Suppressor macrophage (primary cell): ENCODE measurements at places on chromosomes 5 and 9.

DNA sequence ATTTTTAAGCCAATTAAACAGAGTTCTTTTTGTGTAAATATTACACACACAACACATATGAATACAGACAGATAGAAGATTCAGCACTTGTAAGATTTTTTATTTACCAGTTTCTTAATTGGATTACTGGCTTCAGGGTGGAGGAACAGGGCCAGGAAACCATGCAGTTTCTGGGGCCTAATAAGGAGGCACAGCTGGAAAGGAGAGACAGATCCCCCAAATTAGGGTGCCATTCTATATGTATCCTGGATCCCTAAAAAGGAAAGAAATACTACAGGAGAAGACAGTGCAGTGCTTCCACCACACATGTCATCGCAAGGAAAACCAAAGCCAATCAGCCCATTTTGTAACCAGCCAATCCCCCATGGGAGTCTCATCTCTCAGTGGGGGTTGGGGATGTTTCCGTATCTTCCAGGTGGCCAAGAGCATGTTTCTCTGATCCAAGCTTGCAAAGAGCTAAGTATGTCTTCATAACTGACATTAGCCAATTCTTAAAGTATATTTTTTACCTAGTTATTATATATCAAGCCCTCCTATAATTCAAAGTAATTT is 15.8 kb upstream of the ABO start:
- DNase-seq = no peak

- no peak for DNase-seq
Measured at GRCh38 chr5:14357851-14358250, 214.7 kb downstream of the TRIO start.

GRCh38 chr5:66757219-66757833 is 161.1 kb downstream of the MAST4 start:
- peak; percentile 72 for DNase-seq

DNA sequence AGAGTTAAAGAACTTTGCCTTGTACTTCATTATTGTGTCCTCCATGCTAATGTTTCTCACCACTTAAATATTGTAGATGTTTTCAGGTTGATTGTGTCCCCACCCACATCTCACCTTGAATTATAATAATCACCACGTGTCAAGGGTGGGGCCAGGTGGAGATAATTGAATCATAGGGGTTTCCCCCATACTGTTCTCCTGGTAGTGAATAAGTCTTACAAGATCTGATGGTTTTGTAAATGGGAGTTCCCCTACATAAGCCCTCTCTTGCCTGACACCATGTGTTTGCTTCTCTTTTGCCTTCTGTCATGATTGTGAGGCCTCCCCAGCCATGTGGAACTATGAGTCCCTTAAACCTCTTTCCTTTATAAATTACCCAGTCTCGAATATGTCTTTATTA is 248.3 kb downstream of the FBXL7 start:
- no peak for DNase-seq

GRCh38 chr9:74783408-74783807 is 104.3 kb downstream of the TRPM6 start:
- DNase-seq = no peak

DNA sequence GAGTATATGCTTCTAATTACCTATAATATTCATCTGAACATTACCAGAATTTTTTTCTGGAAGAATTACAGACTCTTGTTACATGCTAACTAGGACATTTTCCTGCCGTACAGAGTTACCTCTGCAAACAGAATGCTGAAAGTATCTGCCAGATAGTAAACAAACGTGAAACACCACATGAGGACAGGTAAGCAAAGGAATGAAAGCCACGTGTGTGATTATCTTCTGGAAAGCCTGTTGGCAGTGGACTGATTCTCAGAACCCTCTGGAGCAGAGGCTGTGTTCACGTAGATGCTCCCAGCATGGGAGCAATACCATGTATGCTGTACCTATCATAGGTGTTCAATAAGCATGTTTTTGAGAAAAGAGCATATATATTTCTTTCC is 472.6 kb downstream of the ENC1 start:
- DNase-seq = no peak

DNA sequence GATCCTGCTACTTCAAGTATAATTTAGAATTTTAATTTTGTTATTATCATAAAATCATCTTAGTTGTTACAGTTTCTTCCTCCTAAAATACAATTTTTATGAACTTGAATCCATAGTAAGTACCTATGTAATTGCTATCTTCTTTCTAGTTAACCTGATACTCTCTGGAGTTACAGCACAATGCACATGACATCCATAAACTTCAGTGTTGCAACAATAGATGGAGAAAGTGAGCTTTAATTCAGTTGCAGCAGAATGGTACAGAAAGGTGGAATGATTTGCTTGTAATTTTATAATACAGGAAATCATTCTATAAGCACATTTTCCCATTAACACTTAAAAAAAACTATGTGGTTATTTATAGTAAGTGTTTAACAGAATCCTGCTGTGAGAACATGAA is 372.0 kb downstream of the CDH9 start:
- DNase-seq = no peak

- DNase-seq = no peak
Measured at GRCh38 chr9:83385317-83385716, 152.9 kb downstream of the FRMD3 start.

DNA sequence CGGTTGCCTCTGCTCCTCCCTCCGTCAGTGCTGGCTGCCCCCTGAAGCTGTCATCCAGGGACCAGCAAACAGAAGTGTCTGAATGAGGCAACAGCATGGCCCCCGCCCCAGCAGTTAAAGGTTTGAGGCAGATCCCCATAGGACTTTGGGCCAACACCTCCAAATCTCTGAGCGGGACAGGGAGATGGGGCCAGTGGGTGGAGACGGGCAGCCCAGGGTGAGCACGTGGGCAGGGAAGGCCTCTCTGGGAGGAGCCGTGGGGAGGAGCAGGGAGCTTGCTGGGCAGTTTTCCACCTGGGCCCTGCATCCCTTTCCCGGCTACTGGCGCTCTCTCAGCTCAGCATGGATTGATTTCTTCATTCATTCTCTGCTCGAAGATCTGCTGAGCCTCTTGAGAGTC is 39.1 kb upstream of the NOTCH1 start:
- no peak for DNase-seq

DNA sequence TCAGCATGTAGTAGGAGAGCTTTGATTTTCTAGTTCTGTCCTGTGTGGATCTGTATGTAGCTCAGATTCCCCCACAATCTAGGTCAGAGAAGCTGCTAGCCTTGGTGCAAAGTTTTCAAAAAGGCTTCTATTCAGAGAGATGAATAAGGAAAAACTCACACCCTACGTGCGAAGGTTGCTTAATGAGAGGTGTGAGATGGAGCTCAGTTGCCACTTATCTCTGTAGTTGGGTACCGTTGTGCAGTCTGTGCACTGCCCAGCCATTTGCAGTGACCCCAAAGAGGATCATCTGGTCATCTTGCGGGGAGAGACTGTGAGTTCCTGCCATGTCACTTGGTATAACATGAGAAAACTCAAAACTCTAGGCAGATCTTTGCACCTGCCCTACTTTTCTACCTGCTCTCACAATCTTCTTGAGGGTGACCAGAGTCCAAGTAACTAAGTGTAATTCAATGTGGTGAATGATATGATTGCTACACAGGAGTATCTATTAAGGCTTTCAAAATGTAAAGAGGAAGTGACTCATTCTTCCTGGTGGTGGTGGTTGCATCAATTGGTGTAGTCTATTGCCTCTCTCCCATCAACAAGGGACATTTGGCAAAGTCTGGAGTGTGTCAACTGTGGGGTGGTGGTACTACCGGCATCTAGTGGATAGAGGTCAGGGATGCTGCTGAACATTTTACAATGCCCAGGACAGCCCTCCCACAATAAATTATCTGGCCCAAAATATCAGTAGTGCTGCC is 65.2 kb downstream of the TMC1 start:
- DNase-seq = peak; percentile 81

DNA sequence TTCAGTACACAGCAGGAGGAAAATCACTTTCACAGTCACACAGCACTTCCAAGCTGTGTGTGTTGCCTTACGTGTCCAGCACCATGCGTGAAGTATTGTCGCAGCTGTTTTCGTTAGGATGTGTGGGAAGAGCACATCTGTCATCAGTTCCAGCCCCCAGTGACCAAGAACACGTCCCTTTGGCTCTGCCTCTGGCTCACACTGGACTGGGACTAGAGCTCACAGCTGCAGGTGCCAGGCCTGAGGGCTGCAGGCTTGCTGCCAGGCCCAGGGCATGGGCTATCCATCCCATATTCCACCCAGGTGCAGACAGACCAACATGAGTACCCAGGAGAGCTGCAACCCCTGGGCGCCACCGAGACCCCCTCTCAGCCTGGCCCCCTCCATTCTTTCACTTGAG is 60.5 kb upstream of the ANKRD33B start:
- no peak for DNase-seq

GRCh38 chr5:176573564-176574296 is 24.6 kb downstream of the CDHR2 start:
- DNase-seq = peak; percentile 72

DNA sequence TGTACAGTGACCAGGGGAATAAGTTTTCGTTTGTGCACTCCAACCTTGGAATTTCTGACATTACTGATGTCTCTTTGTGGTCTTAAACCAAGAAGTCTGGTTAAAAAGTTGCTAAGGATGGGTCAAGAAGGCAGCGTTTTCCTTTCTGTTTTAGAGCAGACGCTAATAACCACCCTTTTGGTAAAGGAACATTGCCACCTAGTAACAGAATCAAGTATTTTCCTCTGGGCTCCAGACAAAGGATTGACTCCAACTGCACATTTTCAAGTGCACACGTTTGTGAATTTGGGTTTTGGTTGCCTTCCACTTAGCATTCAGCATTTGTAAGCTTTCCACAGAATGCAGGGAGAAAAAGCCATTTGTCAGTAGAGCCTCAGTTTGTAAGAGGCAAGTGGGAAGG is 22.2 kb upstream of the CEP78 start:
- DNase-seq = peak; percentile 48

DNA sequence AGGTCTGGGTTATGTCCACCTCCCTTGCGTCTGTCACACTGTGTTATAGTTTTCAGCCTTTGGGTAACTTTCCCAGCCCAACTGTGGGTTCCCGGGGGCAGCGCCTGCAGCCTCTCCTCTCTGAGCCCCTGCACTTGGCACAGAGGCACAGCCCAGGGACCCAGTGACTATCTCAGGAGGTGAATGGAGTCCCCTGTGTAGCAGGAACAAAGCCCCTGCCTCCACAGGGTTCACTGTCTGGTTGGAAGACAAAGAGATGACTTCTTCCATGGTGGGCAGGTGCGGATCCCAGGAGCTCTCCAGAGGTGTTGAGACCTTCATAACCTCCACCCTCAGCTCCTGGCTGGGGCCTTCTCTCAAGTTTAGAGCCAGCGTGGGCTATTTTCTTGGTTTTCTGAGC is 156.9 kb downstream of the C9orf50 start:
- DNase-seq = no peak

GRCh38 chr5:170293273-170293672 is 4.3 kb downstream of the LCP2 start:
- DNase-seq = peak; percentile 90

GRCh38 chr9:36959681-36960574 is 74.1 kb downstream of the PAX5 start:
- DNase-seq = no peak

DNA sequence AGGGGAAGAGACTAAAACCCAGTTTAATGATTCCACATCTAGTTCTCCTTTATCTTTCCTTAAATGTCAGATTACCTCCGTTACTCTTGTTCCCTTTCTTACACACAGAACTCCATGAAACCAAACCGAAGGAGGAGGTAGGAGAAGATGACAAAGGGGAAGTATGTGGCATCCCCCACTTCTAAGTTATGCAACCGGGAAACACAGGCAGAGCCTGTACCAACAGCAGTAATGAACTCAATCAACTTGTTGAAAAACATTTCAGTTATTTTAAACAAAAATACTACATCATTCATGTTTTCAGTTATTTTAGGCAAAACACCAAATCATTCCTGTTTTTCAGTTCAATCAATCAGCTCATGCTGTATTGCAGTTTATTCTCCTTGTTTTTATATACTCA is 101.8 kb downstream of the PCSK1 start:
- DNase-seq = peak; percentile 87

DNA sequence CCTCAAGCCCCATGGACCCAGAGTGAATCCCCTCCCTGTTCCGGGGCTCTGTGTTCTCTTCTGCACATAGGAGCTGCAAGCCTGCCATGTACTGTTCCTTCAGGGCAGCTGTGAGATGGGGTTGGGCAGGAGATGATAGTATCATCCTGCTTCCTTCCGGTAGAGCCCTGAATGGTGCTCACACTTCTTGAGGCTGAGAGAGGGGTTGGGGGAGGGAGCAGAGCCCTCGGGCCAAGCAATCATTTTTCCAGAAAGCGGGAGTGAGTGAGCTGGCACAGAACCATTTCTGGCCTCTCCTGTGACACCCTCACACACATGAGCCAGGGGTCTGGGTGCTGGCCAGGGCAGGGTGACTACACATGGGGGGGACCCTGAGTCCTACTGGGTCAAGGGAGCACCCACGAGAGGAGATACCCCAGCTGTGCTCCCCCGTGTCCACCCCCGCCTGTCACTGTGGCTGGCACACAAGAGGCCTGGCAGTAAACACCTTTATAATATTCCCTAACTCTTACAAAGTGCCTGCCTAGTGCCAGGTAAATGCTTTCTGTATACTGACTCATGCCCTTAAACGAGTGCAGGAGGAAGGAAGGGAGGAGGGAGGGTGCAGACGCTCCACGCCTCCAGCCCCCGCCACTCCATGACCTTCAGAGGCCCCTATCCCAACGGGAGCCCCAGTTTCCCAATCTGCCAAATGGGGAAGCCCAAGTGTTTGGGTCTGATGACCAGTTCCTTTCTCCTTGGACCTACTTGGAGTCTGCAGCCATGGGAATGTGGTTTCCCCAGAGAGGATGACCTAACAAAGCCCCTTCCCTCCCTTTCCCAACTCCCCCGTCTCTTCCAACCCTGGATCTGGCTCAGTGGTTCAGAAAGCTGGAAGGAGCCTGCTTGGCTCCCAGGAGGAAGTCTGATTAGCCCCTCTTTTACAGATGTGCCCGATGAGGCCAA is 15.5 kb downstream of the AKNA start:
- DNase-seq = peak; percentile 89

DNA sequence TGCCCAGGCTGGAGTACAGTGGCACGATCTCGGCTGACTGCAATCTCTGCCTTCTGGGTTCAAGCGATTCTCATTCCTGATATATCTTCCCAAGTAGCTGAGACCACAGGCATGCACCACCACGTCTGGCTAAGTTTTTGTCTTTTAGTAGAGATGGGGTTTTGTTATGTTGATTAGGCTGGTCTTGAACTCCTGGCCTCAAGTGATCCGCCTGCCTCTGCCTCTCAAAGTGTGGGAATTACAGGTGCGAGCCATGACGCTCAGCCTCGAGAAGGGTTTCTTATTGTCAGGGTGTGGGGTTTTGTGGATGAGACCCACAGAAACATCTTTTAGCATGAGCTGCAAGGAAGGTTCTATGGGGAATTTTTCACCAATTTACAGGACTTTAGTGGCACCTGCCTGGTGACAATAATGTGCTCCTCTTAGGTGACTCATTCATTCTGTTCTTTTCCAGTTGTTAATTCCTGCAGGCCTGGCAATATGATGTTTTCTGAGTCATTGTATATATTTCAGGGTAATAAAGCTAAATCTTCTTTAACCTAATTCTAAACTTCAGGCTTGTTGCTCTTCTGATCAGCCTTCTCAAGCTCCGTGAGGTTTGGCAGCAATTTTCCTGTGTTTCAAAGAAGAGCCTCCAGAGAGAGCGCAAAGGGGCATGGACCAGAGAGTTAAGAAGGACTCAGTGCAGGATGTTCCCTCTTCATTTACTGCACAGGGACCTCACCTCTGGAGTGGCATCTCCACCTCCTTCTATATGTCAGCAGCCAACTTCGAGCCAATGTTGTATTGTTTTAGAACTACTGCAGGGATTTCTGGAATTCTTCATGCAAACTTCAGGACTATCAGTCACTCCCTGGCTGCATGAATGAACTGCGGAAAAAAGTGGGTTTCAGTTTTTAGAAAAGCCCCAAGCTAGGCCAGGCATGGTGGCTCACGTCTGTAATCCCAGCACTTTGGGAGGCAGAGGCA is 77.8 kb upstream of the ZNF618 start:
- DNase-seq = no peak
